HCT116 (cell line): ENCODE measurements at places on chromosomes 5 and 9. TPM values are rescaled to one million over a fixed set of nuclear protein-coding genes. Genes with fewer than 3 reads are reported as not detected.

PCDHGA10 gene
- 3.8 TPM for total RNA-seq

- no peak for DNase-seq
- no peaks in the 10 kb centered on the region for H3K27me3 ChIP-seq
- H3K4me3 ChIP-seq = no peak overlapping the region
- H3K27ac ChIP-seq = no peak overlapping the region
Observed at GRCh38 chr5:1380011-1380817, 35.3 kb upstream of the CLPTM1L start.

- DNase-seq = no peak
- no peak overlapping the region for H3K4me3 ChIP-seq
- H3K4me1 ChIP-seq = no peaks in the 10 kb centered on the region
- no peak overlapping the region for H3K27ac ChIP-seq
- no peaks in the 10 kb centered on the region for H3K36me3 ChIP-seq
Observed at GRCh38 chr5:44489759-44490158, 100.5 kb upstream of the FGF10 start.

DNA sequence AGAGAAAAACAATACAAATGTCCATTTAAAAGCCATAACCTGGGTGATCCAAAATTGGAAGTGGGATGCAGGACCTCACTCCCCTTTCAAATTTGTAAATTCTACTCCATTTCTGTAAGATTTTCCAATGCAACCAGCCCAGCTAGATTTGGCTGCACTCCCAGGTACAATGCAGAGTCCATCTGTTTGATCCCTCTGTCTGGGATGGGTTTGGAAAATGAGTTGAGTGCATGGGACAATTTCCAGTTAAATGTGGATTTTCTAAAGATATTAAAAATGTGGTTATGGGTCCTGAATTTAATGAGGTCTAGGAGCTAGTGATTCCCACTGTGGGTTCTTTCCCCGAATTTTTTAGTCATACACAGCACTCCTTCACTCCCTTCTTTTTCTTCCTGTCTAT, 104.0 kb upstream of the ATP10B start:
- H3K36me3 ChIP-seq = no peaks in the 10 kb centered on the region
- no peak overlapping the region for H3K4me3 ChIP-seq
- H3K4me1 ChIP-seq = no peaks in the 10 kb centered on the region
- H3K27ac ChIP-seq = no peak overlapping the region

- H3K36me3 ChIP-seq = no peaks in the 10 kb centered on the region
- H3K27ac ChIP-seq = no peak overlapping the region
- H3K4me1 ChIP-seq = peaks cover 24% of the 10 kb centered on the region
- no peak overlapping the region for H3K4me3 ChIP-seq
Observed at GRCh38 chr9:115234094-115234493, 116.1 kb upstream of the TNC start.

- H3K27me3 ChIP-seq = peaks cover 23% of the 10 kb centered on the region
- no peaks in the 10 kb centered on the region for H3K4me1 ChIP-seq
- H3K36me3 ChIP-seq = no peaks in the 10 kb centered on the region
- DNase-seq = no peak
- H3K27ac ChIP-seq = no peak overlapping the region
Observed at GRCh38 chr5:31364881-31365636, 166.8 kb downstream of the DROSHA start.

ACSL6 gene
- total RNA-seq = 2.3 TPM
